ENCODE measurements at places on chromosomes 12 and 14.

- no peak for DNase-seq
Measured at GRCh38 chr14:42222924-42223471, 616.3 kb downstream of the LRFN5 start.

- DNase-seq, result no peak
Measured at GRCh38 chr12:30885321-30885720, 41.2 kb upstream of the TSPAN11 start.

- DNase-seq, result no peak
Measured at GRCh38 chr14:91252871-91253794, 8.6 kb upstream of the GPR68 start.

DNA sequence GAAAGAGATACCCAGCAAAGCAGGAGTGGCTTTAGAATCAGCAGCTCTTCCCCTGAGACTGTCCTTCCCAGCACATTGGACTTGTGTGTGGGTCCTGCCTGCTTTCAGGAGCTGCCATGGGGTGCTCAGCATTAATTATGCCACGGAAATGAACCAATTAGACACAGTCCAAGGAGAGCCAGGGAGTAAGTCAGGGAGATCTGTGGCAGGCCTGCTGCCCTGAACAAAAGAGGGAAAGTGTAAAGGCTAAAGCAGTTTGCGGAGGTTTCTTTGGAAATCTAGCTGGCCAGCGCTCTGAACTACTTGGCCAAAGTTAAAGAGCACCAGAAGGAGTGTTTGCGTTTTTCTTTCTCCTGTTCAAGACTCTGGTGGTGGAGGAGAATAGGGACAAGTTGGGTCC is 65.7 kb upstream of the SRSF5 start:
- DNase-seq, result no peak

GRCh38 chr12:46159309-46159901 is 109.4 kb downstream of the SLC38A1 start:
- no peak for DNase-seq

All from H54 (cell line).